ENCODE measurements at places on chromosomes 2 and 18. TPM values are rescaled to one million over a fixed set of nuclear protein-coding genes. Genes with fewer than 3 reads are reported as not detected.

The SH3YL1 gene
- total RNA-seq = 42.7 TPM

The CCDC93 gene
- 45.6 TPM for total RNA-seq

The GAREM1 gene
- total RNA-seq = 13.7 TPM

The AMER3 gene
- 0.09 TPM for total RNA-seq

The KCNIP3 gene
- total RNA-seq = 1.8 TPM

The WNT10A gene
- 0.65 TPM for total RNA-seq

The SLC4A5 gene
- total RNA-seq = 5.2 TPM

The CRYGD gene
- not detected for total RNA-seq

The DNAJC27 gene
- total RNA-seq = 6.7 TPM

The TRIM43 gene
- not detected for total RNA-seq
